HCT116 (cell line): ENCODE measurements at places on chromosomes 16 and 17. TPM values are rescaled to one million over a fixed set of nuclear protein-coding genes. Genes with fewer than 3 reads are reported as not detected.

The ACE gene
- 7.7 TPM for total RNA-seq

The EVI2A gene
- total RNA-seq = not detected

The GFAP gene
- not detected for total RNA-seq

The HOXB9 gene
- total RNA-seq = 40.1 TPM

DNA sequence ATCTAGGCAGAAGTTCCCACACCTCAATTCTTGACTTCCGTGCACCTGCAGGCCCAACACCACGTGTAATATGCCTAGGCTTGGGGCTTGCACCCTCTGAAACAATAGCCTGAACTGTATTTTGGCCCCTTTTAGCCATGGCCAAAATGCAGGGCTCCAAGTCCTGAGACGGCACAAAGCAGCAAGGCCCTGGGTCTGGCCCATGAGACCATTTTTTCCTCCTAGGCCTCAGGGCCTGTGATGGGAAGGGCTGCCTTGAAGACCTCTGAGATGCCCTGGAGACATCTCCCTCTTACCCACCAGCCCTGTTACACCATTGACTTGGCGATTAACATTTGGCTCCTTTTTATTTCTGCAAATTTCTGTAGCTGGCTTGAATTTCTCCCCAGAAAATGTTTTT, 238.6 kb downstream of the CDH13 start:
- no peak for DNase-seq
